Activated CD4-positive, alpha-beta T cell treated with anti-CD3 and anti-CD28 coated beads, Interleukin-10, Interleukin-2, amounts not matched to agents 100 ng/mL and 50 ng/mL, durations not matched to agents 16 hours and 8 hours (primary cell): ENCODE measurements at places on chromosomes 13 and 19.

- peak; percentile 65 for DNase-seq
These were observed 16.1 kb downstream of the MKNK2 start for GRCh38 chr19:2034729-2035589.

- no peak for DNase-seq
These were observed 447.7 kb downstream of the GPC6 start for GRCh38 chr13:93674337-93674755.

DNA sequence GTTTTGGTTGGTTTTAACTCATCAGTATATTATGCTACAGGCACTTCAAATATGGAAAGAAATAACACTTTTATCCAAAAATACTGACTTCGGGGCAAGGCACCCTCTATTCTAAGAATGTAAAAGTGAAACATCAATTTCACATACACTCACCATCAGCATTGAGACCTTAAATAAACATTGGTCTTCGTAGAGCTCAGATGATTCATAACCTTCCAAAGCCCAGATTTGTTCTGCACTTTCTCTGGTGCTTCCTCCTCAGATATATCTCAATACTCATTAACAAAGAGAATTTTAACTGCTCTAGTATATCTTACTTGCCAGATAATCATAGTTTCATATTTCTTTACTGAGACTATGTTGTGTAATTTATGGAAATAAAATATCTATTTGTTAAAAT, 794.3 kb downstream of the LIG4 start:
- no peak for DNase-seq

GRCh38 chr19:49631014-49631588, 8.8 kb downstream of the RRAS start:
- no peak for DNase-seq

GRCh38 chr13:32316501-32316900, 1.2 kb downstream of the BRCA2 start:
- no peak for DNase-seq

DNA sequence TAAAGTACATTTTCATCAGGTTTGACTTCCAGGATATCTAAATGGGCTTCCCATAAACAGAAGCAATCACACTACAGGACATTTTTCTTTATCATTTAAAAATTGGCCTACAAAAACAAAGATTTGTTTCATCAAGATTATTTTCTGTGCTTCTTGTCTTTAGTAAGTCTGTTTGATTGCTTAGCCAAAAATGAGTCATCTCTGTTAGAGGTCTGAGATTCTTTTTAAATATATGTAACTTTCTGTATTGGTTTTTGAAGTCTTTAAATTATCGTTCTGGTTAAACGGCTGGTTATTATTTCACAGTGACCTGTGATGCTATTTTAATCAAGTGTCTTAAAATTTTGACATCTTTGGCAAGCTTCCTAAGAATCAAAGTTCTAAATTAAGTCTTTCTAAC, 62.7 kb downstream of the SLITRK1 start:
- DNase-seq: no peak

DNA sequence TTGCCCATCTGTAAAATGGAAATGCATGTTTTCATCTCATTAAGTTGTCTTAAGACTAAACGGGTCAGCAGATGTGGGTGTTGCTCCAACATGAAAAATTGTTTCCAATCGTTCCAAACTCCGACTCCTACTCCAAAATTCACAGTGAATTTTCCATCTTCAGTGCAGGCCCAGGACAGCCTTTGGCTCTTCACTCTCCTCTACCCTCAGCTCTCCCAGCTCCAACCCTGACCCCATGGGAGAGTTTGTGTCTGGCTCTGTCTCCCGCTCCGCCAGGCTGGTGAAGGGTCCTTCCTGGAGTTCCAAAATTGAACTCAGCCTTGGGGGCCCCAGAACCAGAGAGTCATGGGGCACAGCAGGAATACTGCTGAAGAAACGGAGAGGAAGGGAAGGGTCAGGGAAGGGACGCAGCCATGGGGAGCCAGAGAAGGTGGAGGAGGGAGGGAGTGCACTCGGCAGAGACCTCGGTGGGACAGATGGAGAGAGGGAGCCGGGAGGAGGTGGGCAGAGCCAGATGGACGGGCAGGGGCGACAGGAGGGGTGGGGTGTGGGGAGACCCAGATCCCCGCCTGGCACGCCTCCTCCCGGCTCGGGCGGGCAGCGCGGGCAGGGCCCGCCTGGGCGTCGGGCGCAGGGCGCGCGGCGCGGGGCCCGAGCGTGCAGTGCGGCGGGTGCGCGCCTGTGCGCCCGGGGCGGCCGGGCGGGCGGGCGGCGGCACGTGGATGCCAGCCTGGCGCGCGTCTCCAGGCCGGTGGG, 45.6 kb downstream of the CELF5 start:
- no peak for DNase-seq

DNA sequence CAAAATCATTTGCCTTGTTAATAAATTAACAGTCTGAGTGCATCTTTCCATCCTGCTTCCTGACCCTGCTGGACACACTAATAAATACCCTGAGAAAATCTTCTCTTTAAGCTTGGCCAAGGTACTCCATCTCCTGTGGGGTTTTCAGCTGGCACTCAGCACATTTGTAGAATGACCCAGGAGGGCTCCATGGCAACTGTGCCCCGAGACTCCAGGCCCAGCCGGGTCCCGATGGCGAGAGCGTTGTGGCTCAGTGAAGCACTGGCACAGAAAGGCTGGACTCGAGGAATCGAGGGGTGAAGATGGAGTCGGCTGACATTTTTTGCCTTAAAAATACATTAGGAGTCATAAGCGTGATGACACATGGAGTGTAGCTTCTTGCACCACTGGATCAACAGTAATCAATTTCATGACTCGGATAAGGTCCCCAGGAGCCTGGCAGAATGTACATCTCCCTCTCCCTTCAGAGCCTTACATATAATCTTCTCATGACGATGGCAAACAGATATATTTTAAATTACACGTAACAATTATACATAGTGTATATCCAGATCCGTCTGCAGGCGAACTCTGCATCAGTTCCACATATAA, 85.4 kb downstream of the SLC7A1 start:
- no peak for DNase-seq

- DNase-seq: no peak
These were observed 8.0 kb downstream of the TEX101 start for GRCh38 chr19:43422689-43423066.
